ENCODE measurements at places on chromosomes 1 and 21.

DNA sequence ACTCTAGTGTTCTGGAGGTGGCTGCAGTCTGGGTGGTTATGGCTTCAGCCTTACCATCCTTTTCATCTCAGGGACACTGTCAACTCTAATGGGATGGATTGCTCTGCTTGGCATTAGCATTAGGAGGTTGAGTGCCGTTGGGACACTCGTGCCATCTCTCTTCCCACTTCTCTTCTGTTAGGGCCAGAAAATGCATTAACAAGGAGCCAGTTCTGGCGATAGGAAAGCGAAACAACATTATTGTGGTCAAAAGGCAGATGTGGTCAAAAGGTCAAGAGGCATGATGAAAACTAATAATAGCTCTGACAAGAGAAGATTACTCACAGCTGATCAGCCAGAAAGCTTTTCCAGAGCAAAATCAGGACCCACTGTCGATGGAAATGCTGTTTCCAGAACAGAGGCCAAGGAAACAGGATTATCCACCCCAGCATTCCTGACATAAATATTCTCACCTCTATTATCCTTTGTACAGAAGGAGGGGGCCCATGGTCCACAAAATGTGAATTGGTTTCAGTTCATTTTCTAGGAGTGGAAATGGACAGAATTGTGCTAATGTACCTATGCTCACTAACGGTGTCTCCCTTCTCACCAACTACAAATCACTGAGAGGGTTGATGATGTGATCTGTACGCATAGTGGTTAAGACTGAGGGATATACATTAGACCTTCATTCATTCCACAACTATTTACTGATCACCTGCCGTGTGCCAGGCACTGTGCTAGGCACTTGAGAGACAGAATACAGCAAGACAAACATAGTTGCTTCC is 72.0 kb downstream of the ST6GALNAC5 start:
- DNase-seq = no peak

GRCh38 chr1:64335636-64336035 is 132.2 kb downstream of the UBE2U start:
- no peak for DNase-seq

DNA sequence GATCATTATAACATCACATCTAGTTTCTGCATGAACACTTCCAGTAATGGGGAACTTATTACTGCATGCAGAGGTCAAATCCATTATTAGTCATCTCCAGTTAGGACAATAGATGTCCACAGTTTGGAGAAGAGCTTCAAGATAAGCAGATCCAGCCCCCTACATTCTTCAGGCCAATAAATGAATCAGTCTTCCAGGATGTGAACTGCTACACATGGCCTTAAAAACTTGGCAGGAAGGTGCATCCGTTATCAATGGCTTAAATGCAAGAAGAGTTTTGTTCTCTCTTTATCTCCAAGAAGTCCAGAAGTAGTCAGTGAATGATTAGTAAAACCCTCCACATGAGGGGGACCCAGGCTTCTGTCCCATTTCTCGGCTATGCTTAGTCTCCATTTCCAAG is 70.8 kb downstream of the DMRTA2 start:
- no peak for DNase-seq

DNA sequence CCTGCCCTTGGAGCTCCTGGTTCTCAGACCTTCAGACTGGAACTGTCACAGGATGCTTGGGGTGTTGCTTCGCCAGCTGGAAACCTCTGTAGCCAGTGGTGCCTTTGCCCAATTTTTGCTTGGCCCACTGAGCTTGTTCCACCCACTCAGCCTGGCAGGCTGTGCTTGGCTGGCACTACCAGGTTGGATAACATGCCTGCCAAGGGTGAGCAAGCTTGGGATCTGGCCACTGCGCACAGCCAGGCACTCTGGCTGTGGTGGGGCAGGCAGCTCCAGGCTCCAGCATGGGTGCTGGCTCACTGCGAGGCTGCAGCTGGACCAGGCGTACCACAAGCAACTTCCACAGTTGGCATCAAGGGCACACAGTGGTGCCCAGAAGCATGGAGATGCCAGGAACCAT is 967.8 kb upstream of the NCAM2 start:
- no peak for DNase-seq

DNA sequence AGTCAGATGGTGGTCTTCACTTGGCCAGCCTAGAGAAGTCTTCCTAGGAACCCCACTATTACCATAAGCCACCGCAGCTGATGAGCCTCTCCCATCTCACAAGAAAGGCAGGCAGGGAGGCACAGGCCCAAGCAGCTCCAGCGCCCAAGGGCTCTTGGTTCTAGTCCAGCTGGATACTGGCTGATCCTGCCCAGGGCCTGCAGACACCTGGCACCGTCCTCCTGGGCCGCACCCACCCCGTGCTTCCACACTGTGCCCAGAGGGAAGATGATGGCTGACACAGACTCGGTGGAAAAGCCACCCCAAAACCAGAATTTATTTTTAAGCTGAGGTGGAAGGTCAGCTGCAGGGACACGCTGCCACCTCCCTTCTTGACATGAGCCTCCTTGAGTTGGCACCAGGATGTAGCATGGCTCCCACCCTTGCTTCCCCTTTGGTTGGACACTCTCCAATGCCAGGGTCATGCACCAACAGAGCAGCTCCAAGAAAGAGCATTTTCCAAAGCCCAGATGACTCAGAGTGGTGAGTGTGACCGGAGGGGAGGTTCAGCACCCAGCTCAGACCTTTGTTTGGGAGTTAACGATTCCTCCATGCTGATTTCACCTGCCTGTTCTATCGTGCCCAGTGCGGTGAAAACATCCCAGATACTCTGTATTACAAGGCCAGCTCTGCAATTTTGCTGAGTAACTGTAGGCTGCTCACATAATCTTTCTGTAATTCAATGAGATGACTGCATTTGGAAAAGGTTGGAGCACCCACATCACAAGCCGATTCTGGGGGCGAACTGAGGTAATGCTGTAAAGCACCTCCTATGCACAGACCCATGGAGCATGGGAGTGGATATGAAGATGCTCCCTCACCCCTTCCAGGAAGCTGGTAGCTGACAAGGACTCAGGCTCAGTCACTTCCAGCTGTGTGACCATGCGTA is 63.1 kb upstream of the SLC2A1 start:
- no peak for DNase-seq

DNA sequence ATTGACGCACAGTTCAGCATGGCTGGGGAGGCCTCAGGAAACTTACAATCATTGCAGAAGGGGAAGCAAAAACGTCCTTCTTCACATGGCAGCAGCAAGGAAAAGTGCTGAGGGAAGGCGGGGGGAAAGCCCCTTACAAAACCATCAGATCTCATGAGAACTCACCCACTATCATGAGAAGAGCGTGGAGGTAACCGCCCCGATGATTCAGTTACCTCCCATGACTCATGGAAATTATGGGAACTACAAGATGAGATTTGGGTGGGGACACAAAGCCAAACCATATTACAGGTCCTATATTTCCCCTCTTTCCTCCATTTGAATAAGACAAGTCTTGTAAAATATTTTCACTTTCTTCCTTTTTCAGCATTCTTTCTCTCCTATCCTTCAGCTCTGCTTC is 7.7 kb upstream of the TTLL7 start:
- DNase-seq = no peak

- no peak for DNase-seq
Measured at GRCh38 chr1:94265011-94265422, 27.6 kb upstream of the ARHGAP29 start.

DNA sequence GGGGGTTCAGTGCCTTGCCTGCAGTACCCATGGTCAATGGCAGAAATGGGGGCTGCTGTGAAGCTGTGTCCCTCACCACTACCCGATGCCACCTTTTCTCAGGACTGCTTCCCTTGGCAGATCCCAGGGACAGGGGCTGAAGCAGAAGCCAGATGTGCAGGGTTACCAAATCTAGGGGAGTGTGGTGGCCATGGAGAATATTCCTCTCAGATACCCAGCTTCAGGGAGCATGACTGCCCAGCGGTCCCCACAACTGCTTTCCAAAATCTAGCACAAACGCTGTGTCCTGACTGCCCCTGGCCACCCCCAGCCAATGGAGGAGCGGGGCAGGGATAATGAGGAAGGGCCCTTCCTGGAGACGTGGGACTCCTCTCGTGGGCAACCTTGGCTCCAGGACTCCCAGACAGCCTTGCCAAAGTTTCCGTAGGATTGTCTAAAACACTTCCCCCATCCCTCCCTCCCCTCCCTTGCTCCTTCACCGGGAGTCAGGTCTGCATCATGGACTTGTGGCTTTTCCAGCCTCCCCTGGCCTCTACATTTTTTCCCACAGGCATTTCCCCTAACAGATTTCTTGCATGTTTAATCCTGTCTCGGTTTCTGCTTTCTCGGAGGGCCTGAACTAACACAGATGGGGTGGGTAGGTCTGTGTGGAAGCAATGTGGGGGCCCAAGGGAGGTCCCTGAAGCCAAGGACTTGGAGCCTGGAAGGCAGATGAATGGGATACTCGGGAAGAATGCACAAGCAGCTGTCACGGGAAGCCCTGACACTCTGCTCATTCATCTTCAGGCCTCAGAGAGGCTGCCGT is 80.5 kb downstream of the OMA1 start:
- DNase-seq = no peak

DNA sequence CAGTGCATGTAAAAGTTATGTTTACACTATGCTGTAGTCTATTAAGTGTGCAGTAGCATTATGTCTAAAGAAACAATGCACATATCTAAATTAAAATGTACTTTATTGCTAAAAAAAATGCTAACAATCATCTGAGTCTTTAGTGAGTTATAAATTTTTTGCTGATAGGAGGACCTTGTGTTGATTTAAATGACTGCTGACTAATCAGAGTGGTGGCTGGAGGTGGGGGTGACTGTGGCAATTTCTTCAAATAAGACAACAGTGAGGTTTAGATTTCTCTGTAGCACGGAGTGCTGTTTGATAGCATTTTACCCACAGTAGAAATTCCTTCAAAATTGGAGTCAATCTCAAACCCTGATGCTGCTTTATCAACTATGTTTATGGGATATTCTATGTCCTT is 37.0 kb downstream of the HS2ST1 start:
- DNase-seq = no peak

GRCh38 chr1:154802982-154803920 is 66.8 kb downstream of the KCNN3 start:
- no peak for DNase-seq

- no peak for DNase-seq
Measured at GRCh38 chr21:25818121-25818520, 83.3 kb downstream of the GABPA start.

DNA sequence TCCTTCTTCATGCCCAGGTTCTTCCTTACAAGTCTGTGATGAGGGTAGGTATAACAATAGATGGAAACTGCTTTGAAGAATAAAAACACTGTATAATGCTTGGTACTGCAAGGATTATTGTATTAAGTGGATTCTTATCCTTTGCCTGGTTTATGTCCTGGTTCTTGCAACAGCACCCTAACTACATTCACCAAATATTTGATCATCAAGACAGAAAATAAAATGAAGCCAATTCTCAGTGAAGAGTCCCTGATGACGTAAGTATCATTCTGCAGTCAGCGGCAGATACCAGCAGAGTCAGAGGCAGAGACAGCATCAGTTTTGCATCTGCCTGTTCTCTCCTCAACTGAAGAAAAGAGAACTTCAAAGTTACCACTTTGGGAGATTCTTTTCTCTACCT is 19.7 kb downstream of the ARHGEF11 start:
- no peak for DNase-seq

GRCh38 chr21:16993416-16994038 is 519.3 kb upstream of the CXADR start:
- no peak for DNase-seq

DNA sequence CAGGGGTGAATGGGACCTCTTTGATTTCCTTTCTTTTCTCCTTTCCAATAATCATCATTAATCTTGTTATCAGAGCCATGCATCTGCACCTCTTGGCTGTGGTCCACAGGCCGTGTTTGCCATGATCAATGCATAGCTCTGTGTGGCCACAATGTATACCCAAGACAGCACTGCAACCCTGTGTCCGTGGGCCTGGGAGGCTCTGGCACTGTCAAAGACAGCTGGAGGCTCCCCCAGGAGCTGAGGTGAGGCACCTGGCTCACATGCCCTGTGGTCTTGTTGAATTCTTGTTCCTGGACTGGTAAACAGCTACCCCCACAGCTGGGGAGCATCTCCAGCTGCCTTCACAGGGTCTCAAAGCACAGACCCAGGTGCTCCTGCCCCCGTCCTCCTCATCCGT is 67.2 kb upstream of the SELENON start:
- DNase-seq = no peak

DNA sequence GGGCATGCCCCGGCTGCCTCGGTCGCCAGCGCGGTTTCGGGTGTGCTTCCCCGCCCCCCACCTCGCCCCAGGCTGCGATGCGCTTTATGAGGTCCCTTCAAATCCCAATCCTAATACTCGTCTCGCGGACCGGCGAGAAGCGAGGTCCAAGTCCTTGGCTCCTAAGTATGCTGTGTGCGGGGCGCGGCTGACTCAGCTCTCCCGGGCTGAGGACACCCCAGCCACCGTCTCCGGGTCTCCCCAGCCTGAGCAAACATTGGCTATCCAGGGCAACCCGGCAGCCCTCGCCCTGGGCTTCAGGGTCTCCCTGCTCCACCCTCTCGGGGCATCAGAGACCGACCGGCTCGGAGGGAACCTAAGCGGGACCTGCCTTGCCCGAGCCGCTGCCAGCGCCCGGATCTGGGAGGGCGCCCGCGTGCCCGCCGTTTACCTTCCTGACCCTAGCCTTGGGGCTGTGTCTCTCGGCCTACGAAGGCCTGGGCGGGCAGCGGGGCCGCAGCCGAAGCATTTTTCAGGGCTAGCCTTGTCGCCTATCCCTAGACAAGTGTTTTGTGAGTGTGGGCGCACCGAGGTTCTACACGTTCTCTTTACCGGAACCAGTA is 1.2 kb downstream of the ITPKB start:
- DNase-seq = peak; percentile 73

DNA sequence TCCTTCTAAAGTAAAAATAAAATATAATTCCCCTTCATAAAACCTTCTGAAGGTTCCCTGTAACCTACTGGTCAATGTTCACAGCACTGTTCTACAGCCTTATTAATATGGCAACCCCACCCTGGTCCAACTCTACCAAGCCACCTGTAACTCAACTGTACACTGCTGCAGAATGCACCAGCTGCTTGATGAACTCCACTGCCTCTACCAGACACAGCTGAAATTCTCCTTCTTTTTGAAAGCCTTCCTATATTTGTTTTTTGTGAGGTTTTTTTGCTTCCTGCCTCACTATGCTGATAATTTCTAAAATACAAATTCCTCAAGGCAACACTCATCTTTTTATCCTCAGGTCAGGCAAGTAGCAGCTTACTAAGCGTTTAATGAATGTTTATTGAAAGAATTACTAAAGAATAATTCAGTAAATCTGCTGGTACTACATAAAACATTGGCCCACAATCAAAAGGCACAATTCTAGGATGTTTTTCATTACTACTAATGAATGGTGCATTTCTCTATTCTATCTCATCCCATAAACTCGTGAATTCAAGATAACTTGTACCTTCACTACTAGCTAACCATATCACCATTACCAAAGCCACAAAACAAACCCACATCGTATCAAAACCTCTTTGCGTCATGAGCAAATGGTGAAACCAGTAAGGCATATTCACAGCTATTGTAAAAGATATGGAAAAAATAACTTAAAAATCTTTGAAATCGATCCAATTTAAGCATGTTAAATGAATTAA is 2.4 kb downstream of the SSX2IP start:
- DNase-seq = peak; percentile 19

GRCh38 chr1:229318056-229318455 is 24.8 kb downstream of the CCSAP start:
- DNase-seq = no peak

Data from OCI-LY7 (cell line).